NCI-H226 (cell line): ENCODE measurements at places on chromosomes 2 and 18.

DNA sequence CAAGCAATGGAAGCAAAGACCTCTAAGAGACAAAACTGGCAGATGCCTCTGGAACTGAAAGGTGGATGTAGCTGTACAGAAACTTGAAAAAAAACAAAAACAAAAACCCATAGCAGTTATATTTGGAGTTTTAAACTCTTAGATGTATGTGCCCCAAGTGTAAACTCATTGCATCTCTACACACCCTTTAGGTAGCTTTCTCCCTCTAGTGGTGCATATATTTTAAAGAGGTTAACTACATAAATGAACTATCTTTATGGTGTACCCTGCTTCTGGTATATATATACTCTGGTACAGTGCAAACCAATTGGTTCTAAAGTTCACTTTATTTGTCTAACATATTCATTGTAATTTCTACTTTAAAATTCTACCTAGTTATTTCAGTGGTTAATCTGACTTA, 518.2 kb downstream of the NRXN1 start:
- no peak for DNase-seq

GRCh38 chr2:100624536-100624935, 61.7 kb downstream of the PDCL3 start:
- no peak for DNase-seq

GRCh38 chr18:6434987-6435709, 20.4 kb upstream of the L3MBTL4 start:
- DNase-seq, result no peak

- DNase-seq, result no peak
These were observed 62.3 kb upstream of the ACYP2 start for GRCh38 chr2:54052825-54053718.

GRCh38 chr18:2201036-2201600, 370.2 kb downstream of the METTL4 start:
- DNase-seq, result no peak

GRCh38 chr2:8740136-8740535, 58.3 kb downstream of the ID2 start:
- DNase-seq, result no peak

DNA sequence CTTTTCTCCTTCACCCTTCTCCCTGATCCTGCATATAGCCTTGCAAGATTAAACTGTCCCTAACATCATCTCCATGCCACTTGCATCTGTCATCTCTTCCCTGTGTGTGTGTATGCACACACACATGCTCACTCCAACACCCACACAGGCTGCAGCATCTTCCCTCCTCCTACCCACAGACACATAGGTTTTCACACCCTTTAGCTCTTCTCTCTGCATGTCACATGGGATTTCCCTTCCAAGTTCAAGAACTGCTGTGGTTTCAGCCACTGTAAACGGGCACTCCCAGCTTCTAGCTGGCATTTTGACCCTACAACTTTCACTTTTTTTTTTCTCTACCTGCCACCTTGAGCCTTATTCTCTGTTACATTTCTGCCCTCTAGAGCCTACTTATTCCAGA, 6.4 kb downstream of the CELF4 start:
- DNase-seq, result no peak

GRCh38 chr2:86510436-86510933, 52.8 kb downstream of the CHMP3 start:
- DNase-seq, result no peak

- peak; percentile 96 for DNase-seq
These were observed 111.0 kb upstream of the MAP4K3 start for GRCh38 chr2:39547811-39548719.

DNA sequence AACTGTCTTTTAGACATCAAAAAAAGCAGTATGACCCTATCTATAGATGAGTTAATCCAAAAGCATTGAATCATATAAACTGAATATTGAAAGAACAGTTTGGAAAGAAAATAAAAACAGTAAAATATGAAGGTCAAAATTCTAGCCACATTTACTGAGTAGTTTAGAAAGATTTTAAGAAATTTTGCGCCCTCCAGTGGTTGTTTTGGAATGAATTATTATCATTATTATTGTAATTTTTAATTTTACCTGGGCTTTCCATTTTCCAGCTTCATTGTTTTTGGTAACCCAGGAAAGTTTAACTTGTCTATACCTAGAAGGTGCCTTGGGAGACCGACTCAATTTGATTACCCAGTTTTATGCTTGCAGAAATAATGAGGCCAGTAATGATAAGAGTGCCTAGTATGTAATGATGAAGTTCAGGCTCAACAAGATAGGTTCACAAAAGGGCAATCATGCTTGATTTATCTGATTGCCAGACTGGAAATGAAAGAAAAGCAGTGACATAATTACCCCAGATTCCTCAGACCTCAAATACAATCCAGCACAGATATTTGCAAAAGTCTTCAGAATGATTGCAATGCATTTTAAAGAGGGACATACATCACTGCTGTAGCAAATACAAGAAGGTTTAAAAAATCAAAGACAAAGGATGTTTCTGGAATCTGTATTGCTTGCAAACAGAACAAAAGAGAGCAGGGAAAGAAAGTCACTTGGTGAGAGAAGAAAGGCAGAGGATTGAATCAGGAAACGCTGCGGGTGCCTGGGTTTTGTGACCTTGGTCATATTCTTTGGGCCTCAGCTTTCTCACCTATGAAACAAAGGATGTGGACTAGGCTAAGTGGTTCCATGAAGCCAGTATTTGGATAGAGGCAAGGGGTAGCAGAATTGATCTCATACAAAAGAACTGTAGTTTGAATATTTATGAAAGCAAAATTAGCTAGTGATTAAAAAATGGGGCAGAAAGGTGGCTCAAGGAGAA, 153.8 kb downstream of the MAP2 start:
- DNase-seq, result no peak

DNA sequence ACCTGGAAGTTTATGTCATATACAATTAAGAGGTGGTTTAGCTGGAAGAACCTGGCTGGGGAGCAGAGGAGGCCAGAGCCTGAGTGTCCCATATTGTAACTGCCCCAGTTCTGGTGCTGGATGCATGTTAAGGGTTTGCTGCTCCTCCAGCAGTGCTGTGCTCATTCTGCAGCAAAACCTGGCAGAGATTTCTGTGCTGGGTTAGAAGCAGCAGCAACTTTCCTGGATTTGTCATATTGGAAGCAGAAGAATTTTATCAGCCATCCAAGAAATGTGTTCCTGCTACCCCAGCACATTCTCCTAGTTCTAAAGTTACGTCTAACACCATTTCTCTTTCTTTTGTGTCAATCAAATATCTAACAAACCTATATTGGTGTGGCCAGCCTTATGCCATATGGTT, 284.1 kb downstream of the TDRD15 start:
- DNase-seq, result no peak

- DNase-seq, result no peak
These were observed 54.4 kb upstream of the SEC11C start for GRCh38 chr18:59085126-59085794.

GRCh38 chr2:142286618-142287017, 155.8 kb upstream of the LRP1B start:
- no peak for DNase-seq
